ENCODE measurements at places on chromosomes 3 and 15.

DNA sequence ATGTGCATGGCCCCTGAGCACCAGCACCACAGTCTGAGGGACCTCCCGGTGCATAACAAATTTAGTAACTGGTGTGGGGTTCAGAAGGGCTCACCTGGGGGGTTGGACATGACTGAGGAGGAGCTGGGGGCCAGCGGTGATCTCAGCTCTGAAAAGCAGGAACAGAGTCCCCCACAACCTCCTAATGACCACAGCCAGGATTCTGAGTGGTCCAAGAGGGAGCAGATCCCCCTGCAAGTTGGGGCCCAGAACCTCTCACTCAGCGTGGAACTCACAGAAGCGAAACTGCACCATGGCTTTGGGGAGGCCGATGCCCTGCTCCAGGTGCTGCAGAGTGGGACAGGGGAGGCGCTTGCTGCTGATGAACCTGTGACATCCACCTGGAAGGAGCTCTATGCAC lies 43.0 kb downstream of the CDAN1 start:
- DNase-seq, result no peak

- DNase-seq, result no peak
Measured at GRCh38 chr3:149174901-149175300, 45.5 kb downstream of the HPS3 start.

GRCh38 chr3:123350971-123351370 lies 97.9 kb downstream of the ADCY5 start:
- no peak for DNase-seq

DNA sequence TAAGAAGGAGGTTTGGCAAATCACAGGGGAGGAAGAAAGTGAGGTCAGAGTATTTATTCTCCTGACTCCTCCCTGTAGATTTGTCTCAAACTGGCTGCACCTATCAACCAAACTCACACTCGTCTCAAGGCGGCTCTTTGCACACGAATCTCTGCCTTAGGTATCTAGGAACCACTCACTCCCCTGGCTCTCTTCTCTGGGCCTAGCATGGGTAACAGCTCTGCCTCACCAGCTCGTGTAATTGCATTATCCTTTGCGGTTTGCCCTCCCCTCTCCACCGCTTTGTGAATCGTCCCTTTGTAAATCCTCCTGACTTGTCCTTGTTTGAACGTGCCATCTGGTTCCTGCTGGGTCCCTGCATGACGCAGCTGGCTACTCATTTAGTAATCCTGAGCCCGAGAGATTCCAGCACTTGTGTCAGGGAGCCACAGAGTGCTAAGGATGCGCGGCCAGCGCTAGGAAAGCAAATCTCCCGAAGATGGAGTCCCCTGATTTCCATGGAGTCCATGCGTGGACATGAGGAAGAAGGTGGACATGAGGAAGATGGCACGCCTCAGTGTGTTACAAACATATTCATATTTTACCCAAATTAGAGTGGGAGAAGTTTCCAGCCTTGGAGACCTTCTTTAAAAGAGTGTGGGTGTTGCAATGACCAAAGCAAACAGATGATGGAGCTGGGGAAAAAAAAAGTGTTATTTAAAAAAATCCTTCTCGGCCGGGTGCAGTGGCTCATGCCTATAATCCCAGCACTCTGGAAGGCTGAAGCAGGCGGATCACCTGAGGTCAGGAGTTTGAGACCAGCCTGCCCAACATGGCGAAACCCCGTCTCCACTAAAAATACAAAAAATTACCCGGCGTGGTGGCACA lies 26.7 kb downstream of the NRROS start:
- DNase-seq, result no peak

- no peak for DNase-seq
Measured at GRCh38 chr3:120726791-120727190, 15.5 kb downstream of the RABL3 start.

DNA sequence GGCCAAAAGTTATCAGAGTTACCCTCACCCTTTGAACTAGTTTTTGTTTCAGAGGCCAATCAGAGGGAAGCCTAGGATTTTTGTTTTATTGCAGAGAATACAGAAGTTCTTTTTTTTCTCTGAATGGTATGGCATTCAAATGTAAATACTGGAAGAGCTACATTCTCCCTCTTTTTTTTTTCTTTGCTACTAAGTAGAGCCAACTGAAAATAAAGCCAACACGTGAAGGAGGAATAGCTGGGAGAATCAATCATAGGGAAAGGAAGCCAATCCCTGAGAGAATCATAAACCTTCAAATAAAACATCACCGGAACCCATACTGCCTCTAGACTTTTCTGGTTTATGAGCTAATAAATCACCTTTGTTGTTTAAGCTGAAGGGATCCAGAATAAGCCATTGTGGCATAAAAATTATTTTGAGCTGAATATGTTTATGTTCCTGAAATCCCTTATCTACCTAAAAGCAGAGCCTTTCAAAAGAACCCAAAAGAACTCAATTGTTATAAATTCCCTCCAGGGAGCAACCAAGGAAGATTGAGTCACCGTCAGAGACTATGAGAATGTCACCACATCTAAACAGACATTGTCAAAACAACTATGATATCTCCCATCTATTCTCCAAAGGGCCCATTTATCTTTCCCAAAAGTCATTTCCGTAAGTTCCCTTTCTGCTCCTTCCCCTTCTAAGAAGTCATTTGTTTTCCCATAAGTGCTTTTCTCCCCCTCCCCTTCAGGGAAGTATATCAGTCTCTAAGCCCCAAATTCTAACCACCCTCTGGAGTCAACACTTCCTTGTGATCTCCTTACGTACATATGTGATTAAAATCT lies 3.8 kb upstream of the ZNF280D start:
- DNase-seq, result no peak

- DNase-seq, result no peak
Measured at GRCh38 chr15:80645494-80646065, 49.5 kb upstream of the ABHD17C start.

GRCh38 chr3:78644847-78645246 lies 1123.0 kb downstream of the ROBO1 start:
- no peak for DNase-seq

- no peak for DNase-seq
Measured at GRCh38 chr15:64137226-64137833, 14.2 kb upstream of the SNX22 start.

DNA sequence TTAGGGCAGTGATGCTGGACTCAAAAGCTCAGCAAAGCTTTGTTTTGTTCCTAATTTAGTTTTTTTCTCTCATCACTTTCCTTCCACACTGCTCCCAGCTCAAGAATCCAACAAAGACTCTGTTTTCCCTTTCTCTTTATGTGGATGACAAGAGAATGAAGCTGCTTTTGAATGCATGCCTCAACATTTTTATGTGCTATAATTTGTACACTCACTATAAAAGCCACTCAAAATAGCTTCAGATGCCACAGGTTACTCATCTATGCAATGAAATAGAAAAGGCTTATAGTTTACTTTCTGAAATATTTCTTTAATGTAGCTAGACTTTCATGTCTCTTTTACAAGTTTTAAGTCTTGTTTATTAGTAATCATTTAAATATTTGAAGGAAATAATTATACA lies 714.9 kb downstream of the OTOL1 start:
- no peak for DNase-seq

DNA sequence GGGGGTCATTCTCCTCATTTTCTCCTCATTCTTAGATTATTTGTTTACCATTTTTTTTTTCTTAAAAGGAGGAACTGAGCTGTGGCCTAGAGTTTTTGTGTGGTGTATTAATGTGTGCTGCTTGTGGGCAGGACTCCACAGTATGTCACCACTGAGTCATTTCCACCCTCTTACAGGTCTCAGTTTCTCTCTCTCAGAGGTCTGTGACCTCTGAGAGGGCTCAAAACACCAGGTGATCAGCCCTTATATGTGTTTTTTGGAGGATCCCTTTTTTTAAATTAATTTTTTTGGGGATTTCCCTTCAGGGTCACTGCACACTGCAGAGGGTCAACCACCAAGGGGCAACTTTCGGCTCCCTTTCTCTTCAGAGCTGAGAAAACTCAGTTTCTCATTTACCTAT lies 166.4 kb downstream of the SUCNR1 start:
- DNase-seq, result no peak

GRCh38 chr15:101480613-101481380 lies 8.7 kb downstream of the PCSK6 start:
- no peak for DNase-seq

DNA sequence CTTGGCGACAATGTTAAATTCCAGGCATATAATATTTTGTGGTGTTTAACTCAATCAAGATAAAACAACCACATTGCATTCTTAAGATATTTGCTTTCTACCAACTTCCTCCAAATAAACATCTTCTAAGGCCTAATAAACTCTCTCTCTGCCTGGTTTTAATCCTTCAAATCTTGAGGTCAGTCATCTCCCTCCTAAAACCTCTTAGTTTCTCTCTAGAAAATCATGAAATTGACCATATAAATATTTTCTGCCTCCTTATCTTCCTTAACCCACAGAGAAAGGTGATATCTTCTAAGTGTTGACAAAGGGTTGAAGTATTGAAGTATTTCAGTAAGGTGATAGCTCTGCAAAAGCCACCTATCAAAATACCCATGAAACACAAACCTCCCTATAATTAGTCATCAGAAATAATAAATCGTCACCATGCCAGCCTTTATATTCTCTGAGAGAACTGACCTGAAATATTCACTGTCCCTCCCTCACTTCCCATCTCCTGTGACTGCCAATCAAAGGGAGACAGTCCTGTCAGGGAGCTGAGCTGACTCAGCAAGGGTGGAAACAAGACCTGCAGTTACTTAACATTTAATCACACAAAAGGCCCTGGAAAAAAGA lies 1261.1 kb downstream of the ROBO1 start:
- DNase-seq, result no peak

DNA sequence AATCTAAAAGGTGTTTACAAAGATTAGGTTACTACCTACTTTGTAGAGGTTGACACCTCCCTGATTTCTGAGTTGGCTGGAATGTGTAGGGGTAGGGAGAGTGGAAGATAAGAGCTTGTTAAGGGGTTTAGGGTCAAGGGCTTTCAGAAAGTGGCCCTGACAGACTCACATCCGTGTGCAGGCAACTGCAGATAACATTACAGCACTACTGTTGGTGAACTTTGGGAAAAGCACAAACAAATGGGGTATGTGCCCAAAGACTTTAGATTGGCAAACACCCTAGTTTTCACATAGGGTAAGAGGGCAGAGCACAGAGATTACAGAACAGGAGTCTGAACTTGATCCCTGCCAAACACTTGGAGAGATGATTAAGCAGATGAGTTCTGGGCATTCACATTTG lies 375.7 kb downstream of the EPHB1 start:
- no peak for DNase-seq

- no peak for DNase-seq
Measured at GRCh38 chr3:141330718-141331376, 37.5 kb upstream of the ZBTB38 start.

DNA sequence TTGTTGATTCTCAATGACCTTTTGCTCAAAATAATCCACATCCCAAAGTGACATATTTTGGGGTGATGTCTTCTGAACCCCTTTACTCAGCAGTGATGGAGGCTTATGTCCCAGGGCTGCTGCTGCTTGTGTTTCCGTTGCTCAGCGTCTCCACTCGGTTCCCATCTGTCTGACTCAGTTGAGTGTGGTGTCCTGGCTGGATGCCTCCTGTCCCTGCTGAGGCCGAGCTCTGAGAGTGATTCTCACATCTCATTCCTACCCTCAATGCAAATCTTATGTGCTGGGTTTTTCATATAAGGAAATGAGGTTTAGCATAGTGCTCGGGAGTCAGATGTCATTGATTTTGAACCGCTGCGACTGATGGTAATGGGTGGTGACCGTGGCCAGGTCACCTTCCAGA lies 247.4 kb downstream of the GABRG3 start:
- no peak for DNase-seq

DNA sequence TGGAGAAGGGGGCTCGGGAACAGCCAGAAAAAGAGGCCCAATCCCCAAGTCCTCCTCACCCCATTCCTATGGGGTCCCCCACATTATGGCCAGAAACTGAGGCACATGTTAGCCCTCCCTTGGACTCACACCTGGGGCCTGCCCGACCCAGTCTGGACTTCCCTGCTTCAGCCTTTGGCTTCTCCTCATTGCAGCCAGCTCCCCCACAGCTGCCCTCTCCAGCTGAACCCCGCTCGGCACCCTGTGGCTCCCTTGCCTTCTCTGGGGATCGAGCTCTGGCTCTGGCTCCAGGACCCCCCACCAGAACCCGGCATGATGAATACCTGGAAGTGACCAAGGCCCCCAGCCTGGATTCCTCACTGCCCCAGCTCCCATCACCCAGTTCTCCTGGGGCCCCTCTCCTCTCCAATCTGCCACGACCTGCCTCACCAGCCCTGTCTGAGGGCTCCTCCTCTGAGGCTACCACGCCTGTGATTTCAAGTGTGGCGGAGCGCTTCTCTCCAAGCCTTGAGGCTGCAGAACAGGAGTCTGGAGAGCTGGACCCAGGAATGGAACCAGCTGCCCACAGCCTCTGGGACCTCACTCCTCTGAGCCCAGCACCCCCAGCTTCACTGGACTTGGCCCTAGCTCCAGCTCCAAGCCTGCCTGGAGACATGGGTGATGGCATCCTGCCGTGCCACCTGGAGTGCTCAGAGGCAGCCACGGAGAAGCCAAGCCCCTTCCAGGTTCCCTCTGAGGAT lies 10.6 kb downstream of the MAP1A start:
- no peak for DNase-seq

GRCh38 chr3:186035277-186035676 lies 73.6 kb downstream of the ETV5 start:
- no peak for DNase-seq

DNA sequence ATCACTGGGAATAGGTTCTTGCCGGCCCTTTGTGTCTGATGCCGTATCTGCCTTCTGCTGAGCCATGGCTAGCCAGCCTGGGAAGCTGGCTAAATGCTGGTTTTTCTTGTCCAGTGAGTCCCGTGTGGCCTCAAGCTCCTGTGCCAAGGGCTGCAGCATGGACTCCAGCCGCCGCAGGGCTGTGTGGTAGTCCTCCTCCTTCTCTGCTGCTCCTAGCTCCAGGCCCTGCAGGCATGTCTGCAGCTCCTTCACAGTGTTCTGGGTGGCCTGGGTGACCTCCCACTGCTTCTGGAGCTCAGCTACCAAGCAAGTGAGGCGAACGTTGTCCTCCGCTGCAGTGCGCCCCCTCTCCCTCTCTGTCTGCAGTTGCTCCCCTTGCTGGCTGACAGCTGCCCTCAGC lies 24.9 kb downstream of the CXCR6 start:
- DNase-seq, result no peak

- no peak for DNase-seq
Measured at GRCh38 chr3:133910422-133910821, 14.7 kb upstream of the RAB6B start.

GRCh38 chr3:114451561-114452018 lies 157.8 kb downstream of the TIGIT start:
- DNase-seq, result no peak

DNA sequence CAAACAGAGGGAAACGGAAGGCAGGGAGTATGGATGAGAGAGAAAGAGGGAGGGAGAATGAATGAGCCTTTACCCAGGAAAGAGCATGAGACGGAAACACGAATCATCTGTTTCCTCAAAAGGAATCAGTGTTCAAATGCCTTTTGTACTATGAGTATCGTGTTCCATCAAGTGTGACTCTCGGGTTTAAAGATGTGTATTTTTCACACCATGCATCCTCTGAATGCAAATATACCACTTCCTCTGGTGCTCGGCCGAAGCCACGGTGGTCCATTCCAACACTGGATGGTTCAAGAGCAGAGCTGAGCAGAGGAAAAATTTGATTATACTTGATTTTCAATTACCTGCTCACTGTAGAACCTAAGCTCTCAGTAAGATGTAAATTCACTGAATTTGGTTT lies 505.1 kb downstream of the MECOM start:
- DNase-seq, result no peak
